ENCODE measurements at places on chromosomes 1 and 21.

GRCh38 chr1:3082051-3082450, 13.0 kb downstream of the PRDM16 start:
- no peak for DNase-seq

GRCh38 chr1:205344066-205344928, 12.4 kb downstream of the KLHDC8A start:
- DNase-seq, result peak; percentile 25

DNA sequence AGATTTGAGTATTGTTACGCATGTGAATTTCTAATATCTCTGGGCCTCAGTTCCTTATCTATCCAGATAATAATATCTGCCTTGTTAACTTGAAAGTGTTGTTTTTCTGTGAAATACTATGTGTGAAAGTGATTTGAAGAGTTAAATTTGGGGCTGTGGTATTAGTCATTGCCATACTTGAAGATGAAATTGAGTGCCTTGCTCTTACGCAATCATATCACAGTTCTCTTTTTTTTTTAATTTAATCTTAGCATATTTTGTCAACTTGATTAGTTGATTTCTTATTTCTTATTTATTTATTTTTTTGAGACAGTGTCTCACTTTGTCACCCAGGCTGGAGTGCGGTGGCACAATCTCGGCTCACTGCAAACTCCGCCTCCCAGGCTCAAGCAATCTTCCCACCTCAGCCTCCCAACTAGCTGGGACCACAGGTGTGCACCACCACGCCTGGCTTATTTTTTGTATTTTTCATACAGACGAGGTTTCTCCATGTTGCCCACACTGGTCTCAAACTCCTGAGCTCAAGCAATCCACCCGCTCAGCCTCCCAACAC, 31.0 kb downstream of the AGO4 start:
- DNase-seq, result no peak

- DNase-seq, result no peak
Measured at GRCh38 chr1:12604114-12604874, 13.7 kb downstream of the DHRS3 start.

GRCh38 chr1:107692580-107693345, 272.2 kb downstream of the VAV3 start:
- DNase-seq, result no peak

- no peak for DNase-seq
Measured at GRCh38 chr1:95311014-95311413, 77.0 kb downstream of the RWDD3 start.

DNA sequence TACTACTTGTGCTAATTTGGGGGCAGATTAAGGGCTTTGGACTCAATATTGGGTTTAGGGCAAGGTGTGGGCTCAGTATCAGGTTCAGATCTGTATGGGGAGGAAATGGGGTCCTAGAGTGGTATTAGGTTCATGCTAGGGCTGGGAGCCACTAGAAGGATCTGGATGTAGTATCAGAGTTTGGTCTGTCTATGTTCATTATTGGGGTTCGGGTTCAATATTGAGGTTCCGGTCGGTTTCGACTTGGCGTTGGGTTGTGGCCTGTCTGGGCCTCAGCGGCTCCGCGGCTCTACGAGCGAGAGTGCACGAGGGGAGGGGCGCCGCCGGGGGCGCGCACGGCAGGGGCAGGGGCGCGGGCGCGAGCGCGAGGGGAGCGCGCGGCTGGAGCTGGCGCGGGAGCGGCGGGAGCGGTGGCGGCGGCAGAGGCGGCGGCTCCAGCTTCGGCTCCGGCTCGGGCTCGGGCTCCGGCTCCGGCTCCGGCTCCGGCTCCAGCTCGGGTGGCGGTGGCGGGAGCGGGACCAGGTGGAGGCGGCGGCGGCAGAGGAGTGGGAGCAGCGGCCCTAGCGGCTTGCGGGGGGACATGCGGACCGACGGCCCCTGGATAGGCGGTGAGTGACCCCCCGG, at the start of gene PTPRF:
Gene PTPRF, plus strand, starts transcription at position 401 of the 624 bp plus-strand sequence. CDS start 14,193 bp downstream, outside the sequence.
- DNase-seq, result peak; percentile 64

GRCh38 chr1:236451796-236452373, 57.8 kb downstream of the EDARADD start:
- DNase-seq, result peak; percentile 50

DNA sequence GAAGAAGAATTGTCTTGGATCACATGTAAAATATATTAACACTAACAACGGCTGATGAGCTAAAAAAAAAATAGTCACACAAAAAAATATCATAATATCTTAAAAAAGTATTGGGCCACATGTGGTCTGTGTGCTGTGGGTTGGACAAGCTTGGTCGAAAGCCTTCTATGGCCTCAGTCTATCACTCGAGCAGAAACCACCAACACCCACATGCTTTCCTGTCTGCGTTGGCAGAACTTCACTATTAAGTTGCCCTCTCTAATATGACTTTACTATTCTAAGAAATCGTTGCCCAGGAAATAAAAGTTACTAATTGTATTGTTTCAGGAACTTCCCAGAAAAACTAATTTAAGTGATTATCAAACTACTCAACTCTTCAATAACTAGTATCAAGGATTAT, 28.2 kb upstream of the ETS2 start:
- DNase-seq, result no peak

DNA sequence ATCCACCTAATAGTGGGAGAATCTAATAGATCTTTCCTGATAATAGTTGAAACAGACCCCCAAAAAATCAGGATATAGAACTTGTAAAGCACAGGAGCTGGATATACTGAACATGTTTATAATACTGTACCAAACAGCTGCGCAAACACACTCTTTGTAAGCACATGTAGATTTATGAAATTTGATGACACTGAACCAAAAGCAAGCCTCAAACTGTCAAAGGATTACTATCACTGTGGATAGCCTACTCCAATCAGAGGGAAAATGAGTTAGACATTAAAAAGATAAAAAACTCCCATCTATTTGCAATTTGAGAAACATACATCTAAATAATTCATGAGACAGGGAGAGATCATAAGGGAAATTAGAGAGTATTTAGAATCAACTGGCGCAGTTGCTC, 26.1 kb downstream of the RCAN3 start:
- no peak for DNase-seq

GRCh38 chr1:233722212-233722979, 108.5 kb downstream of the KCNK1 start:
- DNase-seq, result no peak

DNA sequence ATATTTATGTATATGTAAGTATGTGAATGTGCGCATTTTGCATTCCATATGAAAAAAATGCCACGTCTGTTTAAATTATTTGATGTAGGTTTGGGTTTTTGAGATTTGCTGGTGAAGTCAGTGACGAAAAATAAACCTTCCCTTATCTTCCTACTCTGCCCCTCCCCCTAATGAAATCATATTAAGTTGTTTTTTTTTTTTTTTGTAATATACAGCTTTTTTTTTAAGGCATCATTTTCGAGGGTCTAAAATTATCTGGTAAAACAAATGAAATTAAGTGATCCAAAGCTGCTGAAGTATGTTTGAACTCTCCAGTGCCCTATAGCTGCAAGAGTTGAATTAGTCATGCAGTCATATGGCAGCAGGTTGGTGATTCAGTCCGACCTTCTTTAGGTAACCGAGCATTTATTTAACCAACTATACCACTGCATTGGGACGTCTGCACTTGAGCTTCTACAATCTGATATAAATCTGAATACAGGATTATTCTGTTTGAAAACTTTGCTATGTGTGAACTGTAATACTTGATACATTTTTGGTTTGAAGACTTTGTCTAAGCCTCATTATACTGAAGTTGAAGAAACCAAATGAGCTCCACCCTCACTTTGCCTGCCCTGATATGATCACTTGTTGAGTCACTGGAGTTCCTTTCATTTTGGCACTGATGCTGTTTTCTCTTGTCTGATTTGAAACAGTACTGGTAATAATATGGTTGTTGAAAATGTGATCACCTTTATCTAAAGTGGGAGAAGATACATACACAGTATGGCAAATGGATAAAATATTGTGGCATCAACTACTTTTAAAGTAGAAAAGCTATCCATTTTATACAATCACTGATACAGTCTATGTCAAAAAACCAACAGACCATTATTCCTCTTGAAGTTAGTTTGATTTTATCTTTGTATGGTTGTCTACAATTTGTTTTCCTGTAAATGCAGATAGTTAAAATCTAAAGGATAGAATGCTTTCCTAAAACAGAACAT, 11.7 kb downstream of the PDIK1L start:
- DNase-seq, result no peak

DNA sequence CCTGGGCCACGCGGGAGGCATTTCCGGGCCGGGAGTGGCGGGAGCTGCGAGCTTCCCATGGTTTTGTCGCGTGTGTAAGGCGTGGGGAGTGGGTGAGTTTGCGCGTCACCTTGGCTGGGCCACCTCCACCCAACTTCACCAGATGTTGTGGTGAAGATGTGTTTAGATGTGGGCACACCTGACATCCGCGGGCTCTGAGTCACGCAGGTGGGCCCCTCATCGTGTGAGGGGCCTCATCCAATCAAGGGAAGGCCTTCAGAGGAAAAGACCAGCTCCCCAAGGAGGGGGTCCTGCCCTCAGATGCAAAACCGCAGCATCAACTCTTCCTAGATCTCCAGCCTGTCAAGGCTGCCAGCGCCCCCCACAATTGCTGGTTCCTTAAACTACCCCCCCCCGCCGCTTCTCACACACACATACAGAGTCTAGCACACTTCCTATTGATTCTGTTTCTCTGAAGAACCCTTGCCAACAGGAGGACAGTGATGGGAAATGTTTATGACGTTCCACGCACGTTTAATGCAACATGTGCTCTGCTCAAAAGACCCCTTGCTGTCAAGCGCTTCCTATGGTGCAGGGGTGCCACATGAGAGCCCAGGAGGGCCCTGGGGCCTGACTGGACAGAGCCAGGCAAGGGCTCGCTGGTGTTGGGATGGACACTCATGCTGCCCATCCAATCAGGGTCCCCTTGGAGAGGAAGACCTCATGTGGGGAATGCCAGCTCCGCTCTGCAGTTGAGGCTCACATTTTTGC, 11.9 kb downstream of the ACTRT2 start:
- no peak for DNase-seq

DNA sequence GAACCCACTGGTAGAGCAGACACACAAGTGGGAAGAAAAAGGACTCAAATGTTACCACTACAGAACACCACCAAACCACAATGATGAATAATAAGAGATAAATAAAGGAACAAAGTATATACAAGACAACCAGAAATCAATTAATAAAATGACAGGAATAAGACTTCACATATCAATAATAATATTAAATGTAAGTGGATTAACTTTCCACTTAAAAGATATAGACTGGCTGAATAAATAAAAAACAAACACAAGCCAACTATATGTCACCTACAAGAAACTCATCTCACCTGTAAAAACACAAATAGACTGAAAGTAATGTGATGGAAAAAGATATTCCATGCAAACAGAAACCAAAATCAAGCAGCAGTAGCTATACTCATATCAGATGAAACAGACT, 6.9 kb upstream of the CLIC6 start:
- DNase-seq, result no peak
